ENCODE measurements at places on chromosomes 3 and 15. TPM values are rescaled to one million over a fixed set of nuclear protein-coding genes. Genes with fewer than 3 reads are reported as not detected.
A peak's percentile ranks its signal among the peaks of the same experiment; 100 is the strongest.

DNA sequence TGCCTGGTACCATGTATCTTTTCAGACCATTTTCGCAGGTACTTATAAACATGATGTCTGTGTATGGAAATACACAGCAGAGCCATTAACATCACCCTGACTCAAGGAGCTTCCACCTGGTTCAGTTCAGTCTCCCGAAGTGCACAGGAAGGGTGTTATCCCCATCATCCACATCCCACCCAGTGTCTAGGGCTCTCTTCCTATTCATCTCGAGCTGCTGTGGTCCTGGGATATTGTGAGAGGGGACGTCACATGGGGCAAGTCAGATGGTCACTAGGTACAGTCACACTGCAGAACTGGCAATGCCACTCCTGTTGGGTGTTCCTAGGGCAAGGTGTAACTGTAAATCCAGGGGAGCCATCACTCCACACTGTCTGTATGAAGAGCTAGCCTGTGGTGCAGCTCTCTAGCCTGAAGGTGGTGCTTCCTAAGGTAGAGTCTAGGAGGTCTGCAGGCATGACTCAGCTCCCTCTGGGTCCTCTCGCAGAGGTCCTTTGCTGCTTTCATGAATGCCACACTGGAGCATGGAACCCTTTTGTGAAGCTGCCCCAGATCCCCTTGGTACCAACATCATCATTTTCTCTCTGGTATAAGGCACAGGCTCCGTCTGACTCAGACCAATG, 13.9 kb downstream of the ISLR2 start:
- DNase-seq: no peak

KLHL40 gene
- total RNA-seq: not detected

RLBP1 gene
- not detected for total RNA-seq

EBLN2 gene
- total RNA-seq: 6.3 TPM

- DNase-seq: no peak
These were observed 1.7 kb downstream of the PAK2 start for GRCh38 chr3:196741249-196741889.

DNA sequence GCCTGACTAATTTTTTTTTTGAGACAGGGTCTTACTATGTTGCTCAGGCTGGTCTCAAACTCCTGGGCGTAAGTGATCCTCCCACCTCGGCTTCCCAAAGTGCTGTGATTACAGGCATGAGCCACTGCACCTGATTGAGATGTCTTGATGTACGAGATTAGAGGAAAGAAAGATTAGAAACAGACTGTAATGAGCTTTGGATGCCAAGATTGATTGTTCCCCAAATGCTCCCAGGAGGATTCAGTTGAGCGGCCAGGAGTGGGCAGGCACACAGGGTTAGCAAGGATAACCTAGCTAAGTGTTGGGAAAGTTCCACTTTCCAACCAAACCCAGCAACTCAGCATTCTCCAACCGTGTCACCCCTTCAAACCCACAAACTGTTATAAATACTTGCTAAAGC, 63.7 kb downstream of the SRGAP3 start:
- no peak for DNase-seq

SLC6A11 gene
- not detected for total RNA-seq

GRCh38 chr15:63994073-63994600, 52.1 kb downstream of the DAPK2 start:
- DNase-seq: no peak

GRCh38 chr3:184096811-184097383, at the start of gene HTR3E:
TSS of gene HTR3E (plus strand) at chr3:184097064. CDS start at chr3:184097530, 466 bp downstream.
- no peak for DNase-seq

GRCh38 chr15:78389322-78389721, 48.7 kb upstream of the IREB2 start:
- DNase-seq: no peak

SCAMP5 gene
- total RNA-seq: 0.60 TPM

DNA sequence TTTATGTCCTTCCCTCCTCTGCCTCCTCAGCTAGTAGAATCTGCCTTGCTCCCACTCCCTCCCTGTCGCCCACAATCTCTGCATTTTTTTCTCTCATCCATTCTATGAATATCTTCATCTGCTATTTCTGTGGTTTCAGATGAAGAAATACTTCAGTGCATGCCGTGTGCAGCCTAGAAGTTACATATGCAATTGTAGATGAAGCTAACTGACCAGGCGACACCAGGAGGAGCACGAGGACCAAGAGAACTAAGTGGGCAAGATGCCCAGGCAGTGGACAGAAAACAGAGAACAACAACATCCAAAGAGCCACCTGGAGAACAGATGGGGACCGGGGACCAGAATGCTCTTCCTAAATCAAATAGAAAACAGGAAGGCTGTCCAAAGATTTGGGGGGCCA, 121.4 kb upstream of the ATP11B start:
- DNase-seq: no peak

- no peak for DNase-seq
These were observed 175.9 kb downstream of the CHST2 start for GRCh38 chr3:143295201-143296080.

- DNase-seq: peak; percentile 96
These were observed at the start of gene ETFA for GRCh38 chr15:76311100-76311953. TSS of gene ETFA (minus strand) at chr15:76311469. CDS start at chr15:76311388, 81 bp downstream.

DNA sequence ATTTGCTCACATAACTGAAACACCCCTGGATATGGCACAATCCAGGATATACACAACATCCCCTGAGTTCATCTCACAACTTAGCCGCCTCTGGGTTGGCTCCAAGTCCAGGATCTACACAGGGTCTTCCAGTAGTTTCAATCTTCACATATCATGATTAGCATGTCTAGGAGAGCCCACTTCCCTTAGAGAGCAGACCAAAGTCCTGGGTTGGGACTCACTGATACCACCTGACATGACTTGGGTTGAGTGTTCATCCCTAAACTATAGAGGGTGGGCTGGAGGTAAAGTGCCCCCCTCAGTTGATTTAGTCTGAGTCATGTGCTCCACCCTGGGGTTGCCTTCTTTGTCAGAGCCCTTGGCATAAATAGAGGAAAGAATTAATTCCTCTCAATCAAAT, 493.6 kb upstream of the PPP2R3A start:
- DNase-seq: no peak

- DNase-seq: no peak
These were observed 142.1 kb downstream of the NUP210 start for GRCh38 chr3:13277860-13278531.

GRCh38 chr15:60733196-60733595, 254.3 kb upstream of the ICE2 start:
- no peak for DNase-seq

GRCh38 chr3:4754180-4755086, 224.8 kb upstream of the BHLHE40 start:
- peak; percentile 30 for DNase-seq

DNA sequence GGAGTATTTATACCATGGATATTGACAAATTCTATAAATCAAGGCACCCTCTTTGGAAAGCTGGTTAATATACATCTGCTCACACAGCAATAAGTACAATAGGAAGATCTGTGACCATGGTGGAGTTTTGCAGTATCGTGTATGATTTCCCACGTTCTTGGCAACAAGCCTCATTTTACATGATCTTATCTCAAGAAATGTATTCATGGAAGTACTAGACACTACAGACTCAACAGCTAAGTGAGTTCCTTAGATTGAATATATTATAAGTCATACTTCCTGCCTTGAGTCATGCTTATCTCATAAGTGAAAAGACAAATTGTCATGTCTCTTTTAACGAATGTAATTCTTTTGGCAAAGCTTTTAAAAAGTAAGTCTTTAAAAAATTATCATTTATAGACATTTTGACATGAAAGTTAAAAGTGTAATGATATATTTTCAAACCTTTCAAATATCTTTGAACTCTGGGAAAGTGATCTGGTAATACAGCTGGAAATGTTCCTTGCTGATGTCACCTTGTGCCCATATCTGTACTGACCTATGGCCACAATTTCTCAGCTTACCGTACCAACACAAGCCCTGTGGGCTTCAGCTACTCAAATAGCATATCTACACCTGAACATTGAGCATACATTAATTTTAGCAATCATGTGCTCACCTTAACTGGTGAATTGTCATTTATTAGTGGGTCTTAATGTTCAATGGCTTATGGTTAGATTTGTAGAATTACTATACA, 130.3 kb upstream of the TMC3 start:
- DNase-seq: no peak

DAG1 gene
- total RNA-seq: 16.5 TPM

GRCh38 chr3:54122324-54123002, at the start of gene CACNA2D3:
TSS of gene CACNA2D3 (plus strand) at chr3:54122552.
- DNase-seq: no peak

DNA sequence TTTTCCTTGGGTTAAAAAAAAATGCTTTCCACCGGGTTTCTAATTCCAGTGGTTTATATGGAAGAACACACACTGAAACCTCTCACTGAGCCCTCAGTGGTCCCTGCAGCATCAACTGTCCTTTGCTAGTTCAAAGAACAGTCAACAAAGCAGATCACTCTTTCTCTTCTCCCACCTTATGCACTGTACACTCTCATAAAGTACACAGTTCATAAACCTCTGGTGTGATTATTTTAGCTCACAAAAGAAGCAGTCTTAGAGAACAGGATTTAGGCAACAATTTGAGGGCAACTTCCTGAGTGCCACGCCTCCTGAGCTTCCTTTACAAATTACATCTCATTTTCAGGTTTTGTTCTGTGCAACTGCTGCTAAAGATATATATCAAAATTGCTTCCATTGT, 728.4 kb upstream of the GOLIM4 start:
- DNase-seq: no peak

PLSCR2 gene
- total RNA-seq: not detected

DNA sequence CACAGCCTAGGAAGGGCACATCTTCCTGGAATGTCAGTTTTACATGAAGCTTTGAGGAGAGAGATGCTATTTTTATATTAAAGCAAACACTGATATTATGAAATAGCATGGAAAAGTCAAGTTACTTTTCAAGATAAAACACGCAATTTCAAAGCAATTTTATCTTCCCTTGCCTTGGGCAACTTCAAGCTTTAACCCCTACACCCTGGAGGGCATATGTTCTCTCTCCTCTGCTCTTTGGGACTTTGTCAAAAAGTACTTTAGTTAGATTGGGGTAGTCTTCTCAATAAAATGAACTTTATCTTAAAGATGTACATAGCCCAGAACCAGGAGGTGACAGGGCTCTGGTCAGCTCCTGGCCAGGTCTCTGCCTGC, 86.9 kb upstream of the PLXNA1 start:
- no peak for DNase-seq

DNA sequence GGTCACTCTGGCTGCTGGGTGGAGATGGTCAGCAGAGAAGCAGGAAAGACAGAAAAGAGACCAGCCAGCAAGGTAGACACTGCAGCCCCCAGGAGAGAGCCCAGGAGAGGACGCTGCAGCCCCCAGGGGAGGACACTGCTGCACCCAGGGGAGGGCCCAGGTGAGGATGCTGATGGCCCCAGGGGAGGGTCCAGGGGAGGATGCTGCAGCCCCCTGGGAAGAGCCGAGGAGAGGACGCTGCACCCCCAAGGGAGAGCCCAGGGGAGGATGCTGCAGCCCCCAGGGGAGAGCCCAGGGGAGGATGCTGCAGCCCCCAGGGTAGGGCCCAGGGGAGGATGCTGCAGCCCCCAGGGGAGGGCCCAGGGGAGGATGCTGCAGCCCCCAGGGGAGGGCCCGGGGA, 196.7 kb upstream of the NSMCE3 start:
- DNase-seq: no peak

GRCh38 chr3:173547070-173547469, 149.5 kb downstream of the NLGN1 start:
- DNase-seq: no peak

PLCH1 gene
- total RNA-seq: 0.20 TPM

RAP2B gene
- total RNA-seq: 37.3 TPM

- DNase-seq: no peak
These were observed 4.2 kb upstream of the FGF7 start for GRCh38 chr15:49418811-49419210.

GRCh38 chr3:107925851-107926250, 165.0 kb downstream of the CD47 start:
- DNase-seq: no peak

DNA sequence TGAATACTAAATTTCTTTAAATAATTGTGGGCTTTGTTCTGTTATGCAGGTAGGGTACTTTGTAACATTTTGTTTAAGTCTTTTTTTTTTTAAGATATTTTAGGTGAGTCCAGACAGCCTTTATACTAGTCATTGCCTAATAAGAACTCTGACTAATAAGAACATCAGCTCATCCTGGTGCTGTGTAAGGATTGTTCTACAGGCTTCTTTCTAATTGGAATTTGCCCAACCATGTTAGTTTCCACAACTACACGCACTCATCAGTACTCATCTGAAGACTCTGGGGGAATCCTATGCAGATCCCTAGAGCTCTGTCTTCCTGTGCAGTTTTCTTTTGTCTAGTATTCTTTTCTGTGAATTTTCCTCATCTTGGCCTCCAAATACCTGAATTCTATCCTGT, 741.8 kb downstream of the IGSF11 start:
- no peak for DNase-seq

GRCh38 chr3:148101061-148101460, 596.6 kb upstream of the AGTR1 start:
- DNase-seq: no peak

DNA sequence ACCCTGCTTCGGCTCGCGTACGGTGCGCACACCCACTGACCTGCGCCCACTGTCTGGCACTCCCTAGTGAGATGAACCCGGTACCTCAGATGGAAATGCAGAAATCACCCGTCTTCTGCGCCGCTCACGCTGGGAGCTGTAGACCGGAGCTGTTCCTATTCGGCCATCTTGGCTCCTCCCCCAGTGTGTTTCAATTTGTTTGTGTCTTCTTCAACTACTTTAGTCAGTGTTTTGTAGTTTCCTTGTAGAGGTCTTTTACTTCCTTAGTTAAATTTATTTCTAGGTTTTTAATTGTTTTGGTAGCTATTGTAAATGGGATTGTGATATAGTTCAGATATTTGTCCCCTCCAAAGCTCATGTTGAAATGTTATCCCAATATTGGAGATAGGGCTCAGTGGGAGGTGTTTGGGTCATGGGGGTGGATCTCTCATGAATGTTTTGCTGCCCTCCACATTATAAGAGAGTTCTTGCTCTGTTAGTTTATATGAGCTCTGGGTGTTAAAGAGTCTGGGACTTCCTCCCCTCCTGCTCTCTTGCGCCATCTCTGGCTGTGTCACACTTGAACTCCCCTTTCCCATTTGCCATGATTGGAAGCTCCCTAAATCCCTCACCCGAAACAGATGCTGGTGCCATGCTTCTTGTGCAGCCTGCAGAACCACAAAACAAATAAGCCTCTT, 304.4 kb downstream of the DOCK3 start:
- DNase-seq: no peak

PLD1 gene
- 3.1 TPM for total RNA-seq

DNA sequence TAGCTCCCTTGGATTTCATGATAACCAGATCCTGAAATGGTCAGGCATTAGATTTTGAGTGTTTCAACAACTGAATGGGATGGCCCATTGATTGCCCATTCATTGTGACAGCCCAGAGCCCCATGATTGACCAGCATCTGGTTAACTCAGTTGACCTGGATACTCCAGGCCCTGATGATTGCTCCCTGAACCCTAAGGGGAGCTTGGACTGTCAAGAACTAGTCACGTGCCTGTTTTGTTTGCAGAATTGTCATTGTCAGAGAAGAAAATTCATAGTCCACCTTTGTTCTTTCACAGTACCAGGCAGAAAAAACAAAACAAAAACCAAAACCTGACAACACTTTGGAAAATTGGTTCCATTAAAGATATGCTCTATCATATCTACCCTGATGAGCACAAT, 241.3 kb upstream of the ONECUT1 start:
- DNase-seq: no peak

All from activated CD4-positive, alpha-beta memory T cell treated with anti-CD3 and anti-CD28 coated beads, Interleukin-2, amount 10 ng/mL, durations not matched to agents 7 days and 5 days (primary cell).